Fibroblast of villous mesenchyme (primary cell): ENCODE measurements at places on chromosomes 7 and 10. TPM values are rescaled to one million over a fixed set of nuclear protein-coding genes. Genes with fewer than 3 reads are reported as not detected.
A peak's percentile ranks its signal among the peaks of the same experiment; 100 is the strongest.

DNA sequence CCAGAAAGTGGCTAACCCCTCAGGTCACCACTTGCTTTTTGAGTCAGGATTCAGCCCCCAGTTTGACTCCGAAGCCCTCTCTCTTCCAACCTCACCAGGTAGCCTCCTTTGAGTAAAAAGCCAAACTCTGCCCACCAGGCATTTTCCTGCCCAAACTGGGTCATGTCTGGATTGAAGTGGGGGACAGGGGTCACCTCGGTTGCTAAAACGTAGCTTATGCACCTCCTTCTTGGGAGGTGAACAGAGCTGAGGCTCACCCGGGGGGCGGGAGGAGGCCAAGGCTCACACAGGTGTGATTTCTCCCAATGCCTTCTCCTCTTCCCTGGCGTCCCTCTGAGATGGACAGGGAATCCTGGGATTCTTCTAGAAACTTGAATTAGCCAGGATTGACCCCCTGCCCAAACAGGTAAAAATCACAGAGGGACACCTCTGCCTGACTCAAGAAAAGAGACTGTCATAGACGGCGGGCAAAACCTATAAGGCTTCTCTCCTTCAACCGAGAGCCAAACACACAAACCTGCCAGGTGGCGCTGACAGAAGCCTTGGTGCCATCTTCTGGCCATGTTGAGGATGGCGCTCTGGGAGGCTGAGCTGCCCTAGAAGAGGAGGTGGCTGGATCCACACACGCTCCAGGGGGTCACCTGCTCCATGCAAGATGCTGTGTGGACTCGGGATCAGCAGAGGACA is 51.6 kb downstream of the PRLHR start:
- peak; percentile 17 for DNase-seq

- no peak for DNase-seq
Measured at GRCh38 chr10:90977855-90978486, 57.1 kb upstream of the ANKRD1 start.

DNA sequence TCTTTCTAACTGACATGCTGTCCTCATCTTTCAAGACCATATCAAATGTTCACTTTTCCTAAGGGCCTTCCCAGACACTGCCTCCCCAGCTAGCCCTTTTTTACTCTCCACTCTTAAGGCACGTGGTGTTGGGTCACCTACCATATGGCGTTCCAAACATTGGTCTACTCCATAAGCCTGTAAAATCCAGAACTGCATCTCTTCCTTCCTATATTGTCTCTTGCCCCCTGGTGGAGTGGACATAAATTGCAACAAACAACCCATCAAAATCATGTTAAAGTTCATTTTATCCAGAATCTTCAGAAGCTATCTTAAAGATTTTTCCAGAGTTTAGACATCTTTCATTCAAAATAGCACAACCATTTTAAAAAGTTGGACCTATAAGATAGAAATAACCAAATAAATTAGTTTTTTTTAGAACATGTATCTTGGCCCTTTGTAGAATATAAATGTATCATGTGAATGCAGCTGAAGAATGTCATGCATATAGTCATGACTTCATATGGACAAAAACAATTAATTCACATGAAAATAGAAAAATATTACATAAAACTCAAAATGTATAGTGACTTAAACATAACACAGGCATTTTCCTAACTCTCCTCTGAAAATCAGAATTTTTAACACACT is 180.6 kb upstream of the CHRM2 start:
- DNase-seq = peak; percentile 33

DNA sequence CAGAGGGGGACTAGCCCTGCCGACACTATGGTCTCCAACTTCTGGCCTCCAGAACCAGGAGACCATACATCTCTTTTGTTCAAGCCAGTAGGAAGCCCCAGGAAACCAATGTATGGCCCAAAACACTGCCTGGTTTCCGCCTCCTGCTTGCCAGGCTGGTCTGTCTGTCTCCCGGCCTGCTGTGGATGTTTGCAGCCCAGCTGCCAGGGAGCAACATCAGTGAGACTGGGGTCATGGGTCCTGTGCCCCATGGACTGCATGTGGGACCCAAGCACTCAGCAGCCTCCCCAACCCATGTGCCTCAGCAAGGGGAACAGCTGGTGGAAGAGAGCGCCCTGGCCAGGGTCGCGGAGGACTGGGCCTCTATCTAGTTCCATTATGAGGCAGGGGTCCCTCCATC is 33.4 kb upstream of the NUB1 start:
- DNase-seq = no peak

- no peak for DNase-seq
Measured at GRCh38 chr7:83306502-83306901, 143.8 kb upstream of the PCLO start.

- no peak for DNase-seq
Measured at GRCh38 chr7:151023232-151023631, 1.1 kb downstream of the ATG9B start.

VOPP1 gene
- 73.8 and 81.2 TPM in 2 replicates for total RNA-seq

CCSER2 gene
- total RNA-seq = 34.8 and 48.4 TPM in 2 replicates

ST8SIA6 gene
- total RNA-seq = not detected in 2 replicates

HOXA9 gene
- total RNA-seq = 17.1 and 20.3 TPM in 2 replicates

ANKRD30A gene
- total RNA-seq = 0.97 and 1.7 TPM in 2 replicates
